ENCODE measurements at places on chromosomes 2 and 18.

- no peak for DNase-seq
Measured at GRCh38 chr2:39264733-39265132, 21.0 kb upstream of the CDKL4 start.

- peak; percentile 8 for DNase-seq
Measured at GRCh38 chr18:39753178-39753577, 2187.6 kb upstream of the CELF4 start.

GRCh38 chr2:135494503-135494902, 36.5 kb downstream of the ZRANB3 start:
- no peak for DNase-seq

DNA sequence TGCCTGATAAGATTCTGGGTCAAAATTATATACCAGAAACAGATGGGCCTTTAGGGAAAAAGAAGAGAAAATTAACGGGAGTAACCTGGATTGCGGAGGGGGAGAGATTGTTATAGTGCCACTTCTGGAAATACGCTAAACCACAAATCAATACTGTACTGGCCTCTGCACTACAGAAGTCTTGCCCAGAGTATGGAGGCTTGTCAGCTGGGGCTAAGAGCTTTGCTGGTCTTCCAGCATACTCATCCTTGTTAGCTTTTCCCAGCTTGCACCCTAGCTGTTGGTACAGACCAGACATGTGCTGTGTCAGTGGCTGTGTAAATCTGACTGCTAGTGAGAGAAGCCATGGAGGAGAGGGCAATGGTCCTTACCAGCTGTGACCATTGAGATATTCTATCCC, 8.9 kb downstream of the AGBL5 start:
- no peak for DNase-seq

DNA sequence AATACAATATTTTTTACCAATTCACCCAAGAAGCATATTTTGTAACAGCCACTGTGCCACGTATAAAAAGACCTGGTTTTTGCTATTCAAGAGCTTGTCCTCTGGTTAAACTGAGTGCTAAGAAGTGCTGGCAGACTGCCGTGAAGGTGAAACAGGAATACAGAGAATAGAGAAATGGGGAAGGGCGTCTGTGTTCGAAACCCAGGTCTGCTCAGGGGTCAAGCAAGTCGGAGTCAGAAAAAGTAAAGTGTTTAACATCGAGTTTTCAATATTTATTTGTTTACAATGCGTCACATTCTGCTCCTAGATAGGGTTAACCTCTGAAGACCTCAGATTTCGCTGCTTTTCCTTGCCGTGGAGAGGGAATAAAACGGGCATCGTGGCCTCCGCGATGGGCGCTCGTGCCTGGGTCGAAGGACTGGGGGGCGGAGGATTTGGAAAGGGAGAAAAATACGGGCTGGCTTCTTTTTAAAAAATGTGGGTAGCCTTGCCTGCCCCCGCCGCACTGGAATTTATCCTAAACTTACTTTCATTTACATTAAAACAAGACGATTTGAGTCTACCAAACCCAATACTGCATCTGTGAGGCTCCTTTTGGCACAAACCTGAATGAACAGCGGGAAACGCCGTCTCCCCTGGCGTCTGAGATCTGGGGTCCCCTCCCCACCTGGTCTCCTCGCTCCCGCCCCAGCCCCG, 1.1 kb upstream of the SNTG2 start:
- DNase-seq, result no peak

DNA sequence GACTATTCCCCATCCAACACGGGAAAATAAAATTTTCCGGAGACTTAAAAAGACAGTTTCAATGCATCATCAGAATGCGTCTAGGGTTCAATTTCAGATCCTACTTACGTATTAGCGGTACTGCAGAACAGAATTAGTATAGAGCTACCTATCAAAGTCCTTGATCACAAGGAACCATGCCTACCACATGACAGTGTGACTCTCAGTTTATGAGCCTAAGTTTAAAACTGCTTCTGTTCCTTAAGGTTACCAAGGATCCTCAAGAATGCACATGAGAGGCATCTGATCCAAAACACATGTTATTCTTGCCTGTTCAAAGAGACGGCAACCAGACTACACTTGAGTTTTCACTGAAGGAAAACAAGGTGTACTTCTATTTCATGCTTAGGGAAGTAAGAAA, 369.7 kb downstream of the EPHA4 start:
- no peak for DNase-seq

DNA sequence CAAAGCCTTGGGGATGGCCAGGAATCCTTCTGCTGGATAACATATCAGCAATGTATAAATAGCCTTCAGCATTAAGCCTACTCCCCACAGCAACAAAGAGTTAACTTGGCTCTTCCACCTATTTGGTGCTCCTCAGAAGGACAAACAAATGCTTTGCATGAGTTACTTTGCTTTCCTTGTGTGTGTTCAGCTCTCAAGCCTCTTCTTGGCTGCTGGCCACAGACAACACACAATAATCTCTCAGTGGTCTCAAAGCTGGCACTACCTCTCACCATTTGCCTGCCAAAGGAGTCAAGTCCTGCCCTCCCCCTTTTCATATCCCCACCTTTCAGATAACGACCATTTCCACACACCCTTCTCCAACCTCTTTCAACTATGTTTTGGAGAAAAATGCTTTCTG, 17.5 kb downstream of the FTCDNL1 start:
- peak; percentile 37 for DNase-seq

DNA sequence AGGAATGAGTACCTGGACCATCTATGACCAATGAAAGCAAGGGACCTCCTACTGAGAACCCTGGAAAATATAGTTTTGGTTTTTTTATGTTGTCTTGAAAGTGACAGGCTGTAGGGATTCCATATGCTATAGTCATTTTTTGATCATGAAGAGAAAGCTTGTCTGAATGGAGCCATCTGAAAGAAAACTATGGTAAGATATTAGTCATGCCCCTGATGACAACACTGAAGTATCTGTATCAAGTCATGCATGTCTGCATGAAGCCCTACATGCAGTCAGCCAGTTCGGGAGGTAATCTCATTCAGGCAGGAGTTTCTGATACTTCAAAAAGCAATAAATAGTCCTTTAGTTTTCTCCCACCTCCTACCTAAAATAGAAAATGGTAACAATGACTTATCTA, 1042.0 kb downstream of the DPP10 start:
- no peak for DNase-seq

DNA sequence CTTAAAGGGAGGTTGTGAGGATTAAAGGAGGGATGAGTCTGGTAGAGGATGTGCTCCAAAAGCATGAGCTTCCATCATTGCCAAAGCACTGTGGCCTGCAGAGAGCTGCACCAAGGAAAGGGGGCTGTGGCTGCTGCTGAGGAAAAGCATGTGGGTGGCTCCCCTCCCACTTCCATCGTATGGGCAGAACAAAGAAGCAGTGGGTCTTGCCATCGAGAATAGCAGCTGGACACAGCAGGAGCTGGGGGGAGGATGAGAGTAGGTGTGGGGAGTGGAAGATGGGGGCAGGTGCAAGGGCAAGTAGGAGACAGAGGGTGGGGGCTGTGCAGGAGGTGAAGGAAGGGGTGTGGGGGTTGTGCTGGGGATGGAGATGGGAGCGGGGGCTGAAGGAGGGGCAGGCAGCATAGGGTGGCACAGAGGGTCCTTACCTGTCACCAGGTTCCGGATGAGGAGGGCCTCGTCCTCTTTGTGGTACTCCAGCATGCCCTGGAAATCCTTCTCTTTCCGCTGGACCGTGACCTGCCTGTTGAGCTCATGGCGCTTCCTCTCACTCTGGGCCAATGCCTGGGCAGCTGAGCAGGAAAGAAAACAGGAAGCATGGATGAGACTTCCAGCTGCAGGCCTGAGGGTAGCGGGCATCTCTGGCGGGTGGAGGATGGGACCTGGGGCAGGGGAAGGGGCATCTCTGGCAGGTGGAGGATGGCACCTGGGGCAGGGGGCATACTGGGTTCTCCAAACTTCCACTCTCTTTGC, 33.6 kb upstream of the ACAA2 start:
- DNase-seq, result no peak

- DNase-seq, result no peak
Measured at GRCh38 chr18:42559069-42559690, 556.3 kb downstream of the RIT2 start.

DNA sequence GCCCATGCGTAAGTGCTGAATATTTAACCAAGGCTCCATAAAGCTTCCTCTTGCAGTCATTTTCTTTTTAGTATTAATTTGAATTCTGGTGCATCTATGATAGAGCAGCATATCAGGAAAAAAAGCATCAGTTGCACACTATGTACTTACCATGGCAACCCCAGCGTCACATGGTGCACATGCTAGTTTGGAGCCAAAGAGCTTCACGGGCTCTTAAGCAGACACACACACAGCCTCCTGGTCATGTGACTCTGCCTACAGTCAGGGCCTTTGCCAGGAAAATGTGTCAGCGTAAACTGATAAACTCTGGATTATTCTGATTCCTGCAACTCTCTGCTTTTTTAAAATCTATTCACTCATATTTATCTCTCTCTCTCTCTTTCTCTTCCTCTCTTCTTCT, 30.2 kb downstream of the NYAP2 start:
- DNase-seq, result peak; percentile 80

DNA sequence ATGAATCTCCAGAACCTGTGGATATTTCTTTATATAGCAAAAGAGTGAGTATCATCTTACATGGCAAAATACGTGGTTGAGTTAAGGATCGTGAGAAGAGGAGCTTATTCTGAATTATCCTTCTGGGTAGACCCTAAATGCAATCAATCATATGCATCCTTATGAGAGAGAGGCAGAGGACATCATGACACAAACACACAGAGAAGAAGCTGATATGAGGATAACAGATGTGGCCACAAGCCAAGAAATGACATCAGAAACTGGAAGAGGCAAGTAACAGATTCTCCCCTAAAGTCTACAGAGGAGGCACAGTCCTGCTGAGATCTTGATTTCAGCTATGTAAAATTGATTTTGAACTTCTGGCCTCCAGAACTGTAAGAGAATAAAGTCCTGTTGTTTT, 730.2 kb upstream of the ZNF804A start:
- DNase-seq, result peak; percentile 64
